ENCODE measurements at places on chromosomes 7 and 10.
A peak's percentile ranks its signal among the peaks of the same experiment; 100 is the strongest.

GRCh38 chr7:106863274-106863997, 1.6 kb upstream of the PIK3CG start:
- DNase-seq, result no peak

DNA sequence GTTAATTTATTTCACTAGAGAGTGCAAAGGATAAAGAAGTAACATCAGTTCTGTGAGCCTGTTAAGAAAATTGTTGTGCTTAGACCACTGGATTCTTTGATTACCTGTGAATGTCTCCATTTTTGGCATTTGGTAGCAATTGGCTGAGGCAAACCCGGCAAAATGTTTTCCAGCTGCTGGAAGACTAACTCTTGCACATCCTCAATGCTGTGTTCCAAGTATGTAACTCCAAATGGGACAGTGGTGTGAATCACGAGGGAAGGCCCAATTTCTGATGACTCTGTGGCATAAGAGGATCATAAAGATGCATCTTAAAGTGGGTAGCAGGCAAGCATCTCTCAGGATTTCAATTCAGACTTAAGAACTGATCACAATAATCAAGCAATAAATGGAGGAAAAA, 268.8 kb downstream of the RNLS start:
- DNase-seq, result no peak

DNA sequence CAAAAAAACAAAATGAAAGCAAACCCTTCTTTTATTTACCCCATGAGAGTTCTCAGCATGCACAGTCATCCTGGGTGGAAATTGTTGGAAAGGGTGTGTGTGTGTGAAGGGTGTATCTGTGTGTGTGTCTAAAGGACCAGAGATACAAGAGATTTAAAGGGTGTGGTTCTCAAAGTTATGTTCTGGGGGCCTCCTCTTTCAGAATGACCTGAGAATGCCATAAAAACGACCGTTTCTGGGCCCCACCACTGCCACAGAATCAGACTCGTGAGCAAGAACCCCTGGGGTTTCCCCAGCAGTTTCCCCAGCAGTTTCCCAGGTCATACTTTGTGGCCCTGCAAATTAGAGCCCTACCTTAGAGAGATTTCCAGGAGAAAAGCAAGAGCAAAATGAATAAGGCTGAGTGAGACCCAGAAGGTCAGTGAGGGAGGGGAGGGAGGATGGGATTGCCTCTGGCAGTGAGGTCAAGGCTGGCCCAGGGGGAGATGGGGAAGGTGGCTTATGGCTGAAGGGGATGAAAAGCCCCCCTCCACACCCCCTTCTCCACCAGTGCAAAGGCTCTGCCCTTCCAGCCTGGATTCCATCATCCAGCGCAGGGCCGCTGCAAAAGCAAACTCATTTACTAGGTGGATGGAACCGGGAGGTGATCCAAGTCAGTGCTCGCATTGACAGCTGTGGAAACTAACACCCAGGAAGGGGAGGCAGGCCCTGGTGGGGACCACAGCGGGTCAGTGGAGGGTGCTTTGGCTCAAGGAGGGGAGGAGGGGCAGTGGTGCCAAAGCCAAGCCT, 10.2 kb downstream of the PYROXD2 start:
- peak; percentile 58 for DNase-seq

- DNase-seq, result peak; percentile 34
These were observed 2.5 kb downstream of the LRCH4 start for GRCh38 chr7:100583132-100584053.

DNA sequence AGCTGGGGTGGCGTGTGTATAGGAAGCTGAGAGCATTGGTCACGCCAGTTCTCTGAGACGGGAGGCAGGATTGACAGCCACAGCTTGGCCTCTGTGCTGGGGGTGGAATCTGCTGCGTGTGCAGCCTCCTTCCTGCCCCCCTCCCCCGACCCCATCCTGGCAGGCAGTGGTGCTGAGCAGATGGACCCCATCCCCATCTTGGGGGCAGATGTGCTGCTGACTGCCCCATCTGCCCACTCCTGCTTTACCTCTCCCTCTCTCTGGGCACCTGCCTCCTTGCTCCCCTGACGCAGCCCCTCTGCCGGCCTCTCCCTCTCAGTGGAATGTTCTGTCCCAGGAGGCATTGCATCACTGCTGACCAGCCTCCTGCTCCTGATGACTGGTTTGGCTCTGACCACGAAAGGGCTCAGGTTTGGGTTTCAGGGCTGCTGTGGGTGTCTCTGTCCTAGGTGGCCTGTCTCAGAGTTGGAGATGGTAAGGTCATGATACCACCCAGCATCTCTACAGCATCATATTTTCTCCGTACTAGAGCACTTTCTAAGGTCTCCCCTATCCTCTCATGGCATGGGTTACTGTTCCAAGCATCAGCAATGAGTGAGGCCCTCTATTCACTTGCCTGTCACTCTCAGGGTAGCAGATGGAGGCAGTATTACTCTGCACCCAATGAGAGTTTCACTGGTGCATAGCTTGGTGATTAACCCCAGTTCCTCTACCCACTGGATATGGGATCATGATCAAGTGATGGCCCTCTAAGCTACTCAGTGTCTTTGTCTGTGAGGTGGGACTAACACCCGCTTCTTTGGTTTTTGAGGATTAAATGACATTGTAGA, 81.9 kb downstream of the RBM20 start:
- DNase-seq, result peak; percentile 50

GRCh38 chr7:156582591-156583123, 57.9 kb upstream of the RNF32 start:
- no peak for DNase-seq

- no peak for DNase-seq
These were observed 69.4 kb downstream of the ZRANB1 start for GRCh38 chr10:125011171-125011925.

- DNase-seq, result no peak
These were observed 8.7 kb downstream of the ELFN1 start for GRCh38 chr7:1678571-1679325.

GRCh38 chr10:68526634-68527307, 552 bp downstream of the SLC25A16 start:
- no peak for DNase-seq

DNA sequence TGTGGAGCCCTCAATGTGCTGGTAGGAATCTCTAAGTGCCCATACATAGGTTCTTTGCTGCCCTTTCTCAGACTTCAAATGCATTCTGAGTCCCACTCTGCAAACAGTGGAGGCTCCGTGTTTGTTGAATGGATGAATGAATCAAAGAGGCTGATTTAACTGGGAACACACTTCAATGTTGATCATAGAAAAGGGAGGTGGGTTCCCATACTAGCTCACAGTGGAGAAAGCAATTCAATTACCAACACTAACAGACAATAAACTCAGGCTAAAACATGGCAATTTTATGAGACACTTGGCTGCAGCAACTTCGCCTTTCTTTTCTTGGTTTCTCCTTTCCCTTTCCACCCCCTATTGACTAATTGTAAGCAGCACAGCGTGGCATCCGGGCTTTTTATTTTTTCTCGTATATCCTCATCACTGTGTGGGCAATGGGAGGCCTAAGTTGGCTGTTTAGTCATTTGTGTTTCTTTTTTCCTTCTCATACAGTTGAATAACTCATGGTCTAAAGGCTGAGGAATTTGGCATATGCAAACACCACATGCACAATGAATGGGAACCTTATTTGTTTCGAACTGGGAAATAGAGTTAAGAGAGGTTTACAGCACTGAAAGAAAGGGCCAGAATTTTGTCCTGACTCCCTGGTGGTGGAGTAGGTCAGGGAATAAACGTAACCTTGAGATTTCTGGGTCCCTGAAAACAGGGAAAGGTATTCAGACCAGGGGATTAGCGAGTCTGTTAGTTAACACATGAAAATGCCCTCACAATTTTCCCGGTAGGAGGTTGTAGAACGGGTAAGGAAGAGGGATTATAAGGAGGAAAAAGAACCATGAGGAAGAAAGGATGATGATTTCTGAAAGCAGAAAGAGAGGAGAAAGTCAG, 858.5 kb downstream of the KCNMA1 start:
- peak; percentile 24 for DNase-seq

DNA sequence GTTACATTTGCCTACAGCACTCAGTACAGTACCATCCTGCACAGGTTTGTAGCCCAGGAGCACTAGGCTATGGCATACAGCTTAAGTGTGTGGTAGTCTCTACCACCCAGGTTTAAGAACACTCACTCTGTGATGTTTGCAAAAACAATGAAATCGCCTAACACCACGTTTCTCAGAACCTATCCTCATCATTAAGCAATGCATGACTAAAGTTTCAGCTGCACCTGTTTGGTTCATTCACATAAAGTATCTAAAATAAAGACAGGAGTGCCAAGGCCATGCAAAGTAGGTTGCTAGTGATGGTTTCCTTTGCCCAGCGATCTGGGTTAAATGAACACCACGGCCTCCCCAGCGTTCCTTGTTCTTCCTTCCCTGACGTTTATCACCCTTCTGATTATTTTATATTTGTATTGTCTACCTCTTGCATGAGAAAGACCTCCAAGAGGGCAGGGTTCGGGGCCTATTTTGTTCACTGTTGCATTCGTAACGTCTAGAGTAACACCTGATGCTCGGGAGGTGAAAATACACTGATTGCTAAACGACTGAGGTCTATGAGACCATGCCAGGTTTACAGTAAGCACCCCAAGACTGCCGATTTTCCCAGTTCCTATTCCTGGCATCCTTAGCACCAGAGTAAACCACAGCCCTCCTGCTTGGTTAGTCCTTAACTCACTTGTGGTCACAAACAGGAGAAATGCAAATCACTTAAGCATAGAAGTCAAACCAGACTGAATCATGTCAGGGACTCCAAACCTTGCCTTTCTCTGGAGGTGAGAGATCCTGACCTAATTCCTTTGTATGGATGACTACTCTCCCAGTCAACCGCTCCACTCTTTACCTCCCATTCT, 204.1 kb upstream of the NFE2L3 start:
- no peak for DNase-seq

GRCh38 chr10:11776080-11776479, 33.9 kb downstream of the ECHDC3 start:
- peak; percentile 36 for DNase-seq

GRCh38 chr10:71998840-71999194, 34.6 kb downstream of the CHST3 start:
- DNase-seq, result peak; percentile 95

GRCh38 chr7:46725838-46726237, 804.8 kb upstream of the IGFBP3 start:
- peak; percentile 47 for DNase-seq

GRCh38 chr10:72223743-72224101, 7.6 kb upstream of the ASCC1 start:
- no peak for DNase-seq

- no peak for DNase-seq
These were observed 18.1 kb upstream of the NPTX2 start for GRCh38 chr7:98598846-98599615.

DNA sequence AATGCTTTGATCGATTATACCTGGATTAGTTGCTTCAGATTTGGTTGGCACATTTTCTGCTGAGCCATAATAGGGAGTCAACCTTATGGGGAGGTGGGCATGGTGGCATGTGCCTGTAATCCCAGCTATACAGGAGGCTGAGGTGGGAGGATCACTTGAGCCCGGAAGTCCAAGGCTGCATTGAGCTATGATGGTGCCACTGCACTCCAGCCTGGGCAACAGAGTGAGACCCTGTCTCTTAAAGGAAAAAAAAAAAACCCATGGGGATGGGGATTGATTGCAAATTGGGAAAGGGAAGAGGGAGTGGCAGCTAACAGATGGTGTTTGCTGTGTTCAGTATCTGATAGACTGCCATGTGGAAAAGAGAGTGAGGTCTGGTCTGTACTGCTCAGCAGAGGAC, 11.1 kb downstream of the STK17A start:
- no peak for DNase-seq

DNA sequence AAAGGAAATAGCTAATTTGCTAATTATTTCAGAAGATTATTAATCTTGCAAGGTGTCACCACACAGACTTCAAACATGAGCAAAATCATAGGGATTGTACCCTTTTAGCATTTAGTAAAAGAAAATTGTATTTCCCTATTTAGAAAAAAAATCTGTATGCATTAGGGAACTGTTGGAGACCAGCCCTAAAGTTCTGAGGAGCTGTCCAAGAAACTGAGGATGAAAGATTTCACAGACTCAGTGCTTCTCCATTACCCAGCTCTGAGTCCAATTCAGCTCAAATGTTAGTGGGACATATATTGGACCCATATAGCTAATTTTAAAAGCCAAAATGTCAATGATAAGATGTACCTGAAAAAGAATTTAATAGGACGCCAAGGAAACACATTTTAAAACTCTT, 271.7 kb downstream of the SNX10 start:
- DNase-seq, result no peak

DNA sequence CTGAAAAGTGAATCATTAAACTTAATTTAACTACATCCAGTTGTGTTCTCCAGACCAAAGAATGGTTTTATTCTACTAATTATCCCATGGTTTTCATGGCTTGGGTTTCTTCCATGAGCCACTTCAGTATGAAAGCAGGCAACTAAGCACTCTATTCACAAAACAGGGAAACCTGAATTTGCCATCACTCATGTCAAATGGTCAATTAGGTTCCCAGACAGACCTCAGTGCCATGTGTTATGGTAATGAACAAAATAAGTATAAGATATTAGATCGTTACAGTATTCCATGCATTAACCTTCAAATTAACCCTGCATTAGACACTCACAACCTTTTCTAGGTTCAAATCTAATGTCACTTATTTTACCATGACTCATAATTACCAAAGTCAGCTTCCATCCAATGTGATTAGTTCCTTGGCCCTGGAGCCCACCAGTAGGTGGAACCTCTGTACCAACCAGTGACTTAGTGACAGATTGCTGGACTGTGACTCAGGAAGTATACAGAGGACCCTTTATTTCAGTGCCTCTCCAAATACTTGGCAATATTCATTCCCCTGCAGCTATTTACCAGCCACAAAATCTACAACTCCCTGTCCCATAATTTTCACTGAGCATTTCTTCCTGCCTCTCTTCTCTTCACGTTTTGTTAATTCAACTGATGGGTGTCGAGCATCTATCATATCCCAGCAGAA, 1270.2 kb upstream of the SORCS1 start:
- no peak for DNase-seq

- no peak for DNase-seq
These were observed 538.8 kb downstream of the SORCS1 start for GRCh38 chr10:106625751-106626150.

DNA sequence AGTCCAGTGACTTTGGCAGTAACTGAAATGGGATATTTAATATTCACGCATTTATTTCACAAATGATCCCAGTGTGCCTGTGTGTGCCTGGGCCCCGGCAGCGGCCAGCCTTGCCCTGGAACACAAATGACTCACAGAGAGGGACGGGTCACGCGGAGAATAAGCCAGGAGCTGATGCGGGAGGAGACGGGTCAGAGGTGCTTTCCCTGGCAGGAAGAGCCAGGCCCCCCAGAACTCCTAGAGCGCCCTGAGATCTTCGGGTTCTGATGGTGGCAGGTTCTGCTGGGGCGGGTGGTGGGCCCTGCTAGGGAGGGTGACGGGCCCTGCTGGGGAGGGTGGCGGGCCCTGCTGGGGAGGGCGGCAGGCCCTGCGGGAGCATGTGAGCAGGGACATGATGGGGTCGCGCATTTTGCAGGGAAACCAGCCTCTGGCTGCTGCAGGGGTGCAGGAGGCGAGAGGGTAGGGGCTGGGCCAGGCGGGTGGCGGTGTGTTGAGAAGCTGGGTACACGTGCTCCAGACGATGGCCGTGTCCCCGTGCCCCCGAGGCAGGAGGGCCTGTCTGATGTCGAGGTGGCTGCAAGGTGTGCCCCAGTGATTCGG, 84.2 kb upstream of the DIP2C start:
- no peak for DNase-seq

All from EL (cell line).